ENCODE measurements at places on chromosomes 1 and 21.

DNA sequence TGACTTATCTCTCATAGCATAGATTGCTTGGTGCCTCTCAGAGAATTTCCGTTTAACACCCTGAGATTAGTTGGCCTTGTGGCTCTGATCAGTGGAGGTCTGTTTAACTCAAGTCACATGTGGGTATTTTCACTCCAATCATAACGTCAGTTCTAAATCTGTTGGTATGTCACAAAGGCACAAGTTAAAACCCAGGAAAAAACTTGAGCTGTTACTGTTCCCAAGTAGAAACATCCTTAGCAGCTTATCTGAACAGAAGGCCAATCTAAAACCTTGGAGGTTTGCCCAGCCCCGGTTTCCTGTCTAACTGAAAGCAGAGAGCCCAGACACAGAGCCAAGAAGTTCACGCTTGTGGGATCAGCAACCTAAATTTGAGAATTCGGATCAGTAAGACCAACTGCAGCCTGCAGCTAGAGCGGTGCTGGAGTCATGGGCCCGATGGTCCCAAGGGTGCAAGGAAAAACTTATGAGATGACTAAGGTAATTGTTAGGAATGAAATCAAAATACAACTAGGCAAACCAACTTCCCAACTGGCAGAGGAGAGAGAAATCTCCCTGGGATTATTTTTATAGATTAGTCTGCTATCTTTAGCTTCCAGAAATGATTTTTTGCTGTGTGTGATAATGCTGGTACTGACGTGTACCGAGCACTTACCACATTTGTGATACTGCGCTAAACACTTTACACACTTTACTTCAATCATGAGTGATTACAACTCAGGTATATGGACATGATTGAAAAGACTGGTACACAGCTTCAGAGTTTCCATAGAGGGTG, 90.2 kb upstream of the C1orf21 start:
- no peak overlapping the region for H3K4me3 ChIP-seq
- H3K27me3 ChIP-seq, result no peaks in the 10 kb centered on the region
- 0 out of 2 replicates have a peak, but pooled peaks cover 4% of the 10 kb centered on the region for H3K36me3 ChIP-seq
- no peak for DNase-seq
- no peaks in the 10 kb centered on the region for H3K4me1 ChIP-seq

GRCh38 chr1:8238141-8239038, 79.5 kb upstream of the SLC45A1 start:
- H3K27me3 ChIP-seq, result no peaks in the 10 kb centered on the region
- peak; percentile 28 for DNase-seq
- H3K27ac ChIP-seq, result peak overlapping the region; percentile 79
- peaks cover 26% of the 10 kb centered on the region for H3K4me1 ChIP-seq
- H3K36me3 ChIP-seq, result no peaks in the 10 kb centered on the region

- no peaks in the 10 kb centered on the region for H3K27me3 ChIP-seq
- no peak overlapping the region for H3K4me3 ChIP-seq
- peaks cover 48% of the 10 kb centered on the region for H3K4me1 ChIP-seq
Observed at GRCh38 chr1:33137800-33138199, 44.0 kb downstream of the TRIM62 start.

DNA sequence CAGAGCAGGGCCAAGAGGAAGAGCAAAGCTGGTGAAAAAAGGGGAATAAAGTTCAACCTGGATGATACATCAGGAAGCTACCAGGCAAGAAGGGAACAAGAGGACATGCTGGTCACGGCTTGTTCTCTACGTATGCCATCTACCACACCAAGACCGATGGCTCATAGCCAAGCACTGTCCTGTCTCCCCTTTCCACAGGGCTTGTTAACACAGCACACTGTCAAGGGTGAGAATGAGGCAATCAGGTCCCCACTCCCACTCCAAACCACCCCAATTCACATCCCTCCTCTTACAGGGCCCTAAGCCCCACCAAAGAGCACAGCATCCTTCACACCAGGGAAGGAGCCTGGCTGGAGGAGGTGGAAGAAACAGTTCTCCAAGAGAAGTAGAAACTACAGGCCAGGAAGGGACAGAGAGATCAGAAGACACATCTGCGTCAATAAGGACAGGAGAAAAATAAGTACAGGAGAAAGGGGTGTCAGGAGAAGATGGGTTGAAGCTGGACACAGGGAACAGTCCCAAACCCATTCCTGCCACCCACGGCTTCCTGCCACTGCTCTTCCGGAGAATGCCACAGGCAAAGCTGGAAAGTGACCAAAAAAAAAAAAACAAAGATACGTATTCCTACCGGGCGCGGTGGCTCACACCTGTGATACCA, 923 bp upstream of the SHC1 start:
- H3K36me3 ChIP-seq, result peaks cover 12% of the 10 kb centered on the region
- peak overlapping the region; percentile 97 for H3K27ac ChIP-seq
- H3K4me1 ChIP-seq, result peaks cover 23% of the 10 kb centered on the region
- H3K27me3 ChIP-seq, result no peaks in the 10 kb centered on the region

DNA sequence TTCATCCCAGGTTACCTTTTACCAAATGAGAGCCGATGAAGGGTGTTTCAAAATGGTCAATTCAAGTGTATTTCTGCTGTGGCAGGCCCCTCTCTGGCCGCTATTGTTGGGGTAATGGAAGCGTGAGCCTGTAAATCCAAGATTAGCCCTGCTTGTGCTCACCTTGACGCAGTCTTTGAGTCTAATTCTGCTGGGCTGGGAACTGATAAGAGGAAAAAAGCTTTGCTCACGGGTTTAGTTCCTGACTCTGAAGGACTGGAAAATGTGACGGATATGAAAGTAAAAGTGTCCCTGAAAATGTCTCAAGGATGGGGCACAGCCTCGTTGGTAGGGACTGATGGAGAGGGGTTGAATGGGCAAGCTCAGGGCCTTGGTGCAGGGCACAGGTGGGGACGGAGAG, 125.9 kb upstream of the GALNT2 start:
- DNase-seq, result no peak
- no peaks in the 10 kb centered on the region for H3K27me3 ChIP-seq
- no peak overlapping the region for H3K27ac ChIP-seq
- no peaks in the 10 kb centered on the region for H3K36me3 ChIP-seq

- no peaks in the 10 kb centered on the region for H3K27me3 ChIP-seq
- H3K4me3 ChIP-seq, result no peak overlapping the region
- DNase-seq, result no peak
Observed at GRCh38 chr1:169949139-169949538, 55.4 kb upstream of the SCYL3 start.

GRCh38 chr1:3564921-3565831, 46.1 kb downstream of the MEGF6 start:
- H3K27ac ChIP-seq, result no peak overlapping the region
- H3K4me3 ChIP-seq, result no peak overlapping the region
- no peaks in the 10 kb centered on the region for H3K36me3 ChIP-seq

DNA sequence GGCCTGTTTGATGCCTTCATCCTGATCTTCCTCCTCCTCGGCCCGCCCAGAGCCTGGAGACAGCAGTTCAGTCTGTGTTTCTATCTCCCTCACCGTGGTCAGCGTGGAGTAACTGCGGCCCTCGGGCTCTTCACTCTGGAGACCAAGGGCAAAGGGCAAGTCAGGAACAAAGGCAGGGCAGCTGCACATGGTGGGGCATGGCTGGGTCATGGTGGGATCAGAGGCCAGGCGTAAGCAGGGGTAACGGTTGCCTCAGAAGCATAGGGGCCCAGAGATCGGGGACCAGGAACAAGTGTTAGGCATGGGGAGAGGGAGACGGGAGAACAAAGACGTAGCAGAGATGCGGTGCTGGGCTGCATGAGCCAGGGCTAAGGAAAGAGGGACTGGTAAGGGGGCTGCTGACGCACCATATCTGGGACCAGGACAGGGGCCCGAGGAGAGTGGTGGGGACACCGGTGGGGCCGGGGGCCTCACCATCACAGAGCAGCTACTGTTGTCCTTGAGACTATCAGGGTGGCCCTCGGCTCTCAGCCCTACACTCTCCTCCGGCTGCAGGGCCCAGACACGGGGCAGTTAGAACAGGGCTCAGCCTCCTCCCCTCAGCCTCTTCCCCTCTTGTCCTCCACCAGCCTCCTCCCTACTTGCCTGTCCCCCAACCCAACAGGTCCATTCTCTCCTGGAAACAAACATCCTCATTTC, 3.2 kb upstream of the ARHGAP30 start:
- DNase-seq, result no peak
- no peak overlapping the region for H3K4me3 ChIP-seq
- H3K36me3 ChIP-seq, result no peaks in the 10 kb centered on the region

- H3K4me1 ChIP-seq, result peaks cover 20% of the 10 kb centered on the region
- no peaks in the 10 kb centered on the region for H3K36me3 ChIP-seq
- H3K27ac ChIP-seq, result no peak overlapping the region
- peak overlapping the region; percentile 43 for H3K4me3 ChIP-seq
- DNase-seq, result peak; percentile 92
Observed at GRCh38 chr1:175152006-175152652, 40.4 kb downstream of the KIAA0040 start.

- peaks cover 3% of the 10 kb centered on the region for H3K4me1 ChIP-seq
- no peak overlapping the region for H3K4me3 ChIP-seq
- DNase-seq, result peak; percentile 91
- peak overlapping the region; percentile 88 for H3K27ac ChIP-seq
- no peaks in the 10 kb centered on the region for H3K27me3 ChIP-seq
- H3K36me3 ChIP-seq, result no peaks in the 10 kb centered on the region
Observed at GRCh38 chr1:182957902-182958395, 5.0 kb upstream of the SHCBP1L start.

DNA sequence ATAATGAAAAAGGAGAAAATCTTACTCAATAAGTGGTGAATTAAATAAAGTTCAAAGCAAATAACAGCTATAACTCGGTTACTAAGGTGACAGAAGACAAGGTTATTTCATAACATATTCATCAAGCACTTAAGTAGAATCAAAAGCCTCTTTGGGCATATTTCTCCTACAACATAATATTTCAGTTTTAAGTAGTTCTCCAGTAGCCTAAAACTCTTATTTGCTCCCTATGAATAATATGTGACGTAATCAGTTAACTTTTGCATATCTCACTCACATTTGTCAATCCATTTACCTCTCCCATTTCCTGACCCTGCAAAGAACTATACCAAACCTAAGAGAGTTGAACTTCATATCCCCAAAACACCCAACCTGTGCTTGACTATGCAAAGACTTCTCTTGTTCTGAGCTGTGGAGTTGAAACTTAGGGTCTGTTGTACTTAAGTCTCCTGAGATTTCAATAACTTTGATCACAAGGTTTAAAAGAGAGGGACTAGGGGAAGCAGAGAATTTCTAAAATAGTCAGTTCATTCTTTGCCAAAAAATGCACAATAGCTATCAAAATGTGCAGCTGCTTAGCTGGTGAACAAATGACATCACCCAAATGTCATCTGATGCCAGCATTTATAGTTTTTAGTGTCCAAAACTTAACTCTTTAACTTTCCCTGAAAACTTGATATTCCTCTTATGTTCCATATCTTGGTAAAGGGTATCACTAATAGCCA, 37.2 kb downstream of the TTLL7 start:
- no peaks in the 10 kb centered on the region for H3K4me1 ChIP-seq
- H3K4me3 ChIP-seq, result no peak overlapping the region
- no peaks in the 10 kb centered on the region for H3K36me3 ChIP-seq
- DNase-seq, result no peak

GRCh38 chr1:26493267-26493666, 21.0 kb downstream of the HMGN2 start:
- DNase-seq, result no peak
- no peaks in the 10 kb centered on the region for H3K4me1 ChIP-seq
- no peaks in the 10 kb centered on the region for H3K27me3 ChIP-seq
- no peaks in the 10 kb centered on the region for H3K36me3 ChIP-seq
- H3K4me3 ChIP-seq, result no peak overlapping the region

GRCh38 chr1:71706029-71706671, 576.2 kb downstream of the NEGR1 start:
- H3K4me1 ChIP-seq, result peaks cover 5% of the 10 kb centered on the region
- H3K36me3 ChIP-seq, result peaks cover 9% of the 10 kb centered on the region
- H3K27me3 ChIP-seq, result no peaks in the 10 kb centered on the region
- DNase-seq, result no peak
- no peak overlapping the region for H3K4me3 ChIP-seq

- no peaks in the 10 kb centered on the region for H3K36me3 ChIP-seq
Observed at GRCh38 chr1:25700144-25700523, 83.5 kb downstream of the MAN1C1 start.

GRCh38 chr1:63967901-63968300, 194.1 kb downstream of the ROR1 start:
- H3K27ac ChIP-seq, result no peak overlapping the region
- H3K36me3 ChIP-seq, result no peaks in the 10 kb centered on the region
- H3K4me1 ChIP-seq, result peaks cover 6% of the 10 kb centered on the region
- no peak overlapping the region for H3K4me3 ChIP-seq
- no peak for DNase-seq
- H3K27me3 ChIP-seq, result no peaks in the 10 kb centered on the region

GRCh38 chr21:36690628-36691554, 8.0 kb upstream of the SIM2 start:
- H3K36me3 ChIP-seq, result no peaks in the 10 kb centered on the region
- H3K27me3 ChIP-seq, result peaks cover 84% of the 10 kb centered on the region
- peaks cover 45% of the 10 kb centered on the region for H3K4me1 ChIP-seq
- H3K4me3 ChIP-seq, result no peak overlapping the region
- no peak for DNase-seq

DNA sequence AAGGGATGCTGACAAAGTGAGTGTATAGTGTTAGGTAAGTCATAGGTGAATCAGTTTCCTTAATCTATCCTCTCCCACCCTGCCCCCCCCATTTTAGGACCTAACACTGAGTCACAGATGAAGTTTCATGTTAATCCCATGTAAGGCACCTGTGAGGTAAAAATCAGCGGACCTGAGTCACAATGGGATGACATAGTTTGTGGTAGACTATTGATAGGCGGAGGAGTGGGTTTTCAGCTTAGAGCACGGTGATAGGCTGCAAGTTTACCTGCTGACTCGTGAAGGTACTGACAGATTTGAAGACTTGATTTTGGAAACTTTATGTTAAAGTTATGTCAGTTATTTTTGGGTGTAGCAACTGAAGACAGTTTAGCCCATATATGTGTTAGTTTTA, 1.7 kb downstream of the TOR1AIP1 start:
- H3K4me3 ChIP-seq, result peak overlapping the region; percentile 92
- DNase-seq, result peak; percentile 80
- peak overlapping the region; percentile 100 for H3K27ac ChIP-seq
- H3K4me1 ChIP-seq, result peaks cover 10% of the 10 kb centered on the region
- H3K27me3 ChIP-seq, result no peaks in the 10 kb centered on the region

DNA sequence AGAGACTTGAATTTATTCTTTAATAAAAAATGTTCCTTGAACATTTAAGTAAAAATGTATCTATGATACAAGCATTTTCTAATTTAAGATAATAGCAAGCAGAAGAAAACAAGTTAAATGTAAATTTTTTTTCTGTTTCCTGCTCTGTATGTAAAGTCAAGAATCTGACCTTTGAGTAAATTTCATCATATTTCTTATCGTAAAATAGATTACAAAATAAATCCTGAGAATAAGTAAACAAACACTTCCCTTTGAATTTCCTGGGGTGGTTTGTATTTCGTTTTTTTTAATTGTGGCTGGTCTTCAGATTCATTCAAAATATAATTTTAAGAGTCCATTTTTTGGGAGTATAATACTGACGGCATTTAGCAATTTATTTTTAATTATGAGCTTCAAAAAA, 77.6 kb downstream of the POU2F1 start:
- H3K27ac ChIP-seq, result no peak overlapping the region
- no peaks in the 10 kb centered on the region for H3K27me3 ChIP-seq
- H3K36me3 ChIP-seq, result no peaks in the 10 kb centered on the region
- peaks cover 34% of the 10 kb centered on the region for H3K4me1 ChIP-seq
- no peak overlapping the region for H3K4me3 ChIP-seq

Data from GM23338 (cell line).